Stimulated activated CD4-positive, alpha-beta T cell treated with anti-CD3 and anti-CD28 coated beads, Interleukin-1b, Interleukin-23, amount 100 ng/mL, for 1 hour (primary cell): ENCODE measurements at places on chromosomes 3 and 15.
A peak's percentile ranks its signal among the peaks of the same experiment; 100 is the strongest.

DNA sequence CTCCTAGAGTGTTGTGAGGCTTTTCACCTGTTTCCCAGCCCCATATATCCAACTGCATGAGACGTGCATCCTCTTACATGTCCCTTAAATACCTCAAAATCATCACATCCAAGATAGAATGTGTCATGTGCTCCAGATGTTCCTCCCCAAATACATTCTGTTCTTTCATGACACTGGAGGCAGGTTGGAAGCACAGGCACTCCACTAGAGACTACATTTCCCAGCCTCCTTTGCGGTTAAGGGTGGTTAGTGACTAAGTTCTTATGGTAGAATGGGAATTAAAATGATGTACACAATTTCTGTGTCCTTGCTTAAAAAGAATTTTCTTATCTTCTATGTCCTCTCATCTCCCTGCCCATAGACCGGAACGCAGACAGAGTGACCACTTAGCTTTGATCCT, 34.3 kb downstream of the TMEM40 start:
- DNase-seq: no peak

- no peak for DNase-seq
Measured at GRCh38 chr3:184884359-184885017, 72.5 kb downstream of the VPS8 start.

DNA sequence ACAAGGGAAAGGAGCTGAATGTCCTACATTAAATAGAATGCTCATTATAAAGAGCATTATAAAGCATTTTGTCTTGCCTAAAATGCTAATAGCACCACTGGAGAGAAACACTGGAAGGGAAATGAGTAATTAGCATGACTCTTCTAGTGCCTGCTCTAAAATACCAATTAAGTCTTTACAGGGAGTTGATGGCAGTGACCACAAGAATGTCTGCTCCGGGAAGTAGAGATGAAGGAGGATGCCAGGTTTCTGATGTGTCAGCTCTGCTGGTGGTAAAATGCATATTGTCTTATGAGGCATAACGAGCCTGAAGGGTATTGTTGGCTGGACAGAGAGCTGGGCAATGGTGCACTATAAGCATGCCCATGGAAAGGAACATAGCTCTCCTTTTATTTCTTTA, 49.5 kb downstream of the MYLK start:
- no peak for DNase-seq

GRCh38 chr15:65460741-65461347, 38.1 kb upstream of the IGDCC4 start:
- DNase-seq: no peak

DNA sequence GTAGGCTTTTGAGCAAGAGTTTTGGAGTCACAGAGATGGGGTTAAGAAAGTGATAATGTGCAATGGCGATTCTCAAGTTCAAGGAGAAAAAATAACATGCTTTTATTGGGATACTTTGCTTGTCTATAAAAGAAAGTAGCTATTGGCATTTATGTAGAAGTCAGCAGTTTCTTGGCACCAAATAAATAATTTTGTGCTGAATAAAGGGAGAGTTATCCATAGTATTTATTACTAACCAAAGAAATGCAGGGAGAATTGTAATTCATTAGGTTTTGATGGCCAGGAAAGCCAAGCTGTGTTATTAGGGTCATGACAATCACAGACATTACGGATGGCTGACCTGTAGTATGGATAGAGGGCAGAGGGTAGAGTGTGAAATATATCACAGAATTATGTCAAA, 33.1 kb downstream of the BTD start:
- no peak for DNase-seq

- DNase-seq: no peak
Measured at GRCh38 chr3:143476965-143477640, 357.5 kb downstream of the CHST2 start.

- DNase-seq: no peak
Measured at GRCh38 chr3:37499061-37499785, 324.8 kb upstream of the LRRFIP2 start.

DNA sequence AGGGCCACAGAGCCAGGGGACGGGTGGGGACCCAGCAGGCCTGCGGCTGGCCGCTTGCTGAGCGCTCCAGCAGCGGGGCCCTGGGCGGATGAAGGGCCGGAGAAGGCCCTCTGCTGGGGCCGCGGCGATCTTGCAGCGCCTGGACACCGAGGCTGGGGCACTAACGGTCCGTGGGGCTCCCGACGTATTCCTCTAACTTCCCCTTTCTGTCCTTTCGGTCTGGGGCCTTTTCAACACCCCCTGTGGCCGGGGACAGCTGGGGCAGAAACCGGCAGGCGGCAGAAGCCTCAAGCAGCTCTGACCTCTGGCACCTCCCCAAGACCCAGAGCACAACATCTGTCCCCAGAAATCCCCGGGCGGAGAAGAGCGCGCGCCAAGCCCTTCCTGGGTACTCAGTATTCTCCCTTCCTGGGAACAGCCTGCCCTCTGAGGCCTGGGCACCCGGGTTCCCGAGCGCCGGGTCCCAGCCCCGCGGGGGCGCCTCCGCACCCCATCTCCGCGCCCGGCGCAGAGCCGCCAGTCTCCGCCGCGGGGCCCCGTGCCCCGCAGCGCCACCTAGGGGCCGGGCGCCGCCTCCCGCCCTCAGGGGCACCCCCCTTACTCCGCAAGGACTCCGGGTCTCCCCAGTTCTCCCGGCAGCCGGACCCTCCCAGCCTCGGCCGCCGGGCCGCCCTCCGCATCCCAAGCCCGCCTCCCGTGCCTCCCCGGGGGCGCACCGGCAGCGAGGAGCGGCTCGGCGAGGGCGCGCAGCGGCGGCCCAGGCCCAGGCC, 582 bp upstream of the SLCO3A1 start:
- DNase-seq: peak; percentile 34

DNA sequence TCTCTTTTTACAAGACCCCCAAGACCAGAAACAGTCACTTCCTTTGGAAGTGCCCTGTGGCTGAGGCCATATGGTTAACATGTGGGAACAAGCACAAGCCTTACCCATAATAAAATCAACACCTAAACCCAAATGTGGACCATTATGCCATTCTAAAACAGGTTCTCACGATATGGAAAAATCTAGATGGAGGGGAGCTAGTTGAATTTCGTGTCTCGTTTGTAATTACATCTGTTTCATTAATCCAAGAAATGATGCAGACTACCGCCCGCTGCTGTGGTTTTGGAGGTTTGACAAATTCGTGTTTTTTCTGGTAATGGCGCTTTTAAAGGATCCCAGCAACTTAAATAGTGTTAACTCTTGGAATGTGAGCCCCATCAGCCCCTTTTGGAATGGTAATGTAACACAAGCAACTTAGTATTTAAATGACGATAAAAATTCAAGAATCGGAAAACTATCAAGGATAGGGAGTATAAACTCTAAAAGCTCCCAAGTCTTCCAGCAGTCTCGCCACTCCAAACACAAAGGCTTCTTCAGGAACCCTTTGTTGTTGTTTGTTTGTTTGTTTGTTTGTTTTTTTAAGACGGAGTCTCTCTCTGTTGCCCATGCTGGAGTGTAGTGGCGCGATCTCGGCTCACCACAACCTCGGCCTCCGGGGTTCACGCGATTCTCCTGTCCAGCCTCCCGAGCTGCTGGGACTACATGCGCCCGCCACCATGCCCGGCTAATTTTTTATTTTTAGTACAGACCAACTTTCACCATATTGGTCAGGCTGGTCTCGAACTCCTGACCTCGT, 1.1 kb downstream of the CNBP start:
- no peak for DNase-seq

DNA sequence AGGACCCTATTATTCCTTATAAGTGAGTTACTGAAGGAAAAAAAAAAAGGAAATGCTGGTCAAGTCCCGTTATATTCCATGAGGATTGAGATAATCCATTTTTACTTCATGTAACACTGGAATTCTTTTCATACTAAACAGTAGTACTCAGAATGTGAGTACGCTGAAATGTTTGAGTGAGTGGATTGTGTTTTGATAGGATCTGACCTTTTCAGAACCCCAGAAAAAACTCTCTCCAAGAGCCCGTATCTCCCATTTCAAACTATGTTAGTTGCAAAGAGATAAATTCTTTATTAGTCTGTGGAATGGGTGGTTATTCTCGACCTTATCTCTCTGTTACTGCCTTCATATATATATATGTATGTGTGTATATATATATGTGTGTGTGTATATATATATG, 2.5 kb upstream of the LPP start:
- DNase-seq: no peak

GRCh38 chr15:78432664-78433063, 5.4 kb upstream of the IREB2 start:
- no peak for DNase-seq

GRCh38 chr3:136819731-136820679, 1.1 kb downstream of the SLC35G2 start:
- DNase-seq: no peak

- DNase-seq: no peak
Measured at GRCh38 chr15:38818157-38818790, 253.7 kb upstream of the RASGRP1 start.

DNA sequence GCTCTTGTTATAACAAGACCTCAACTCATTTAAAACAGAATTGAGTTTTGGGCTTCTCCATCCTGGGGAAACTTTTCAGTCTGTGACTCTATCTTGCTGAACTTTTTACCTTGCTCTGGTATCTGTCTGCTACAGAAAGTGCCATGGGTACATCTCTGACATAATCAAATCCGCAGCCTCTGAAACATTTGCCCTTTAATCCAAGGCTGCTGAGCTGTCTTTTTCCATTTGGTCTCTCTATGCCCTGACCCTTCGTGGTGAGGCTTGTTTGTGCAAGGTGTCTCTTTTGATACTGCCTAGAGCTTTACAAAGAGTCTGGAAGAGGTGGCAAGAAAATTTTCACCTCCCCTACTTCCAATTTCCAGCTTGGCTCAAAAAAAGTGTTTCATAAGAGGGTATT, 11.3 kb downstream of the TMEM108 start:
- DNase-seq: no peak

DNA sequence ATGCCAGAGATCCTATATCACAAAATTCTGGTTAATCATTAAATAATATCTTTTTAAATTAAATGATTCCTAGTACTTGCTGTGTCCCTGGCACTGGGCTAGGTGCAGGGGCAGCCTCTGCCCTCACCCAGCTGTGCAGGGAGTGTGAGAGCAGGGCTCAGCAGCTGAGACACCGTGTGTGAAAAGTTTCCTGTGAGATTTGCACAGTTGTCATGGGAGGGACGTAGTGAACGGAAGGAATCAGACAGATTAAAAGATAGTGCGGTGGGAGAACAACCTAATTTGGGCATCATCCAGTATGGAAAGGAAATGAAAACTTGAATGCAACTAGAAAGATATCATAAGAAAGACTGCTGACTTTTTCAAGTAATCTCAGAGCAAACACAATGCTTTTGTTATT, 204.1 kb downstream of the SSR3 start:
- no peak for DNase-seq

- no peak for DNase-seq
Measured at GRCh38 chr3:105906345-105906744, 37.5 kb upstream of the CBLB start.

GRCh38 chr3:3241596-3241995, 62.1 kb upstream of the CRBN start:
- no peak for DNase-seq

DNA sequence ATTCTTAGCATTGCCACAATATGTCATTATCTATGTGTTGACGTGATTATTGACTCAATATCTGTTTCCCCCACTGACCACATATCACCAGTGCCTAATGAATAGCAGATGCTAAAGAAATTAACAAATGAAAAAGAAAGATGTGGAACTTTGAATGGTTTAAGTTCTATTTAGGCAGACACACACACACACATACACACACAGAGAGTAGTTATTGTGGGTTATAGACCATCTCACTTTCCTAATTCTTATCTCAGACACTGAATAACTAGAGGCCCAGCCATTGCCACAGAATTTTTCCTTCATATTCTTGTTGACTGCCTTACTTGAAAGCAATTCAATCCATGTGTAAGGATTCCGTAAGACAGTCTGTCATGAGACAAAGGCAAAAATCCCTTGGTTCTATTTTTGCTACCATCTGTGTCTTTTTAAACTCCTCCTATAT, 61.9 kb upstream of the PHLDB2 start:
- DNase-seq: no peak

DNA sequence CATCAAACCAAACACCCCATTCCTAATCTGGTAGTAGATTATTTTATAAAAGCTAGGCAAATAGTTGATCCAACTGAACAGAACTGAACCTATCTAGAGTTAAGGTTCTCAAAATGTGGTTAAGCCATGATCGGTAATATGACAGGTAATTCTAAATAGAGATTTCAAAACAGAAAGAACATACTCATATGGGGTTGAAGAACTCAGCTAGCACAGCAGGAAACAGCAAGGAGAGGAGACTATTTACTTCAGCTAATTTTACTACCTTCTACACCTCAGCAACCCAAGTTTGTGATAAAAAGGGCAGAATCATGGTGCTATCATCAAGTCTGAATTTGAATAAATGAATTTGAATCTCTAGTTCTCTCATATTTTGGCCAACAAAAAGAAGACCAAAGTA, 11.8 kb downstream of the CD47 start:
- DNase-seq: no peak

GRCh38 chr3:182455011-182455410, 338.3 kb upstream of the ATP11B start:
- DNase-seq: no peak

GRCh38 chr15:39192979-39193560, 387.8 kb upstream of the THBS1 start:
- no peak for DNase-seq

DNA sequence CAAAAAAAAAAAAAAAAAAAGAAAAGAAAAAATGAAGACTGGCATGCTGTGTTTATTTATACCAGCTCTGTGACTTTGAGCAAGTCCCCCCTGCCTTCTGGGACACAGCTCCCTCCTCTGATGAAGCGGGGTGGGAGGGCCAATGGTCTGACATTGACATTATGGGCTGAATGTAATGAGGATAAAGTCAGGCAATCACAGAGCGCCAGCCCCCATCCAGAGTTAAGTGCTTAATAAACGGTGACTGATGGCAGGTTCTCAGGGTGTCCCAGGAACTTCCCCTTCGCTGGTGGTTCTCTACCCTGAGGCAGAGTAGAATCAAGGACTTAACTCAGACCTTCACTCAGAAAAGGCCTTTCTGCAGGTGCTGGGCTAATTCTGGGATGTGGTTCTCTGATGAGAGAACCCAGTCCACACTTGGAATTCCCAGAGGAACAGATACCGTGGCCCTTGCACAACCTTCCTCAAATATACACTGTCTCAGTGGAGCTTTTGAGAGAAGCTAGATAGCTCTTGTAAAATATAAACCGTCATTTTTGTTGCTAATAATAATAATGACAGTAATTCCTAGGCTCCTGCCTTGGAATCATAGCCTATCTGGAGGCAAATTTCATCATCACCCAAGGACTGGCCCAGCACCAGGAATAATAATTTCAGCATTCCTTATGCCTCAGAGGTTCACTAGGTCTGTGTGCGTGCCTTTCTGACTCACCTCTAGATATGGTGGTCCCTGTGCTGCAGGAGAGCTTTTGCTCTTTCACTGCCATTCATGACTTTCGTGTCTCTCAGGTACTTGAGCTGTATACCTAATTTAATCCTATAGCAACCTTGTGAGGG, 115.8 kb downstream of the RPLP1 start:
- no peak for DNase-seq

DNA sequence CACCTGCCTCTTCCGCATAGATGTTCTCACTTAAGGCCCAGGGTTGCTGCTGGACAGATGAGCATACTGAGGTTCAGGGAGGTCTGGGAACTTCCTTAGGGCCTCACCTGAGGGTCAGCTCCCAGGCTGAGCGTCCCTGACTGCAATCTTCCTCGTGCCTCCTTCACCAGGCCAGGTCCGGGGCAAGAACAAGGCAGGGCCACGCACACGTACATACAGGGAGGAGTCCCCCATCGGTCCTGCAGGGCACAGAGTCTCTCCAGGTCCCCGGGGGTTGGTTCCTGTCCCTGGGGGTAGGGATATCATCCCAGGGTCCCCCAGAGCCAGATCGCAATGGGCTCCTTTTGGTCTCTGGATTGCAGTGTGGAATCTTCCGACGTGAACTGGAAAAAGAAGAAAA, 130.1 kb downstream of the LRRK1 start:
- no peak for DNase-seq
